ENCODE measurements at places on chromosomes 6 and 20.
A peak's percentile ranks its signal among the peaks of the same experiment; 100 is the strongest.

DNA sequence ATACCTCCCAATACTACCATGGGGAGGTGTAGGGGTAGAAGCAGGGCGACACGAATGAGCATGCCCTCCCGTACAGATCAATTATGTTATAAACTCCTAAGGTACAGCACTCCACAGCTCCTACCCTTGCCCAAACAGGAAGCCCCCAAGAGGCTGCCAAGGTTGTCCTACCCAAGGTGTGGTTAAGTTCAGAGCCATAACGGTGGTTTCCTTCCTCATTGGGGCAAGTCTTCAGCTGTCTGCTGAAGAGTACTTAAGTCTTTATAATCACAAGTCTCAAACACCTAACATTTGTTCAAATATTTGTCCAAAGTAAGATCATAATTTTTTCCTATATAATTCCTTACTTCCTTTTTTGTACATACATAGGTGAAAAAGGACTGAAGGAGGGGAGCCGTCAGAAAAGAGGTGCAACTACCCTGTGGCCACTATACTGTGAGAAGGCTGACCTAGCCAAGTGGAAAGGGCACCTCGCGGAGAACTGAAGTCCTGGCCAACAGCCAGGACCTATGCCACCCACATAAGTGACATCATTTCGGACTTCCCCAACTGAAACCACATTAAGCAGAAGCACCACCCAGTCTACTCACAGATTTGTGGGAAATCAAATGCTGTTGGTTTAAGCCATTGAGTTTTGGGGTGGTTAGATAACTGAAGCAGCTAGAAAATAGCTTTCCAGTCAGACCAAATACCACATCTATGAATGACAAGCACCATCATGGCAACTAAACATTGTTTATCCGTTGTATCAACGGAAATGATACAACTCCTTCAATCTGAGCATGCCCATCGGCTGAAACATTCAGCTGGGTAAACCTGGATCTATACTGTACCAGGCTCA lies 2.9 kb upstream of the RAB22A start:
- H3K36me3 ChIP-seq: peaks cover 1% of the 10 kb centered on the region
- H3K4me1 ChIP-seq: no peaks in the 10 kb centered on the region
- H3K4me3 ChIP-seq: no peak overlapping the region
- no peaks in the 10 kb centered on the region for H3K27me3 ChIP-seq
- peak; percentile 69 for DNase-seq

DNA sequence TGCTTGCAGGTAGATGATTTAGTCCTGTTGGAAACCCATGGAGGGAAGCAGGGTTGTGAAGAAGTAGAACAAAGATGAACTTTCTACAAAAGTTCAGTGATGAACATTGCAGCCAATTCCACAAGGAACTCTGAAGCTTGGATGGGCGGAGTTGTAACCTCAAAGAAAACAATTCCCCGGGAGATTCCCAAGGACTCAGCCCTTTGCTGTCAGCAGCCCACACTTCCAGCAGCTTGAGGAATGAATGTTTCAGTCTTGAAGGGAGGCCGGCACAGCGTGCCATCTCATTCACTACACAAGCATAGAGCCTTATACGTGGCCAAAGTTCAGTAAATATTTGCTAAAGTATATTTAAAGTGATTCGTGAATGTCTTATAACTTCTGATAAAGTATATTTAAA lies 269.4 kb downstream of the NKAIN2 start:
- no peaks in the 10 kb centered on the region for H3K27me3 ChIP-seq
- DNase-seq: no peak
- no peak overlapping the region for H3K27ac ChIP-seq
- H3K4me3 ChIP-seq: no peak overlapping the region
- H3K4me1 ChIP-seq: no peaks in the 10 kb centered on the region

DNA sequence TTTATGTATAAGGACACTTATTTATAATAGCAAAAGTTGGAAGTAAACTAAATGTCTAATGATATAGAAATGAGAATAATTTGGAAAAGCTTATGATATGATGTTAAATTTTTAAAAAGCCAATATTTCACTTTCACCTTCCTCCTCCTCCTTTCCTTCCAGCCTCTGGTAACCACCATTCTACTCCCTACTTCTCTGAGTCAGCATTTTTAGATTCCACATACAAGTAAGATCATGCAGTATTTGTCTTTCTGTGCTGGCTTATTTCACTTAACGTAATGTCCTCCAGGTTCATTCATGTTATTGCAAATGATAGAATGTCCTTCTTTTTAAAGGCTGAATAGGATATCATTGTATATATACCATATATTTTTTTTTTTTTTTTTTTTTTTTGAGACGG lies 180.2 kb downstream of the RNF144B start:
- H3K36me3 ChIP-seq: no peaks in the 10 kb centered on the region
- no peaks in the 10 kb centered on the region for H3K27me3 ChIP-seq
- no peak for DNase-seq
- no peaks in the 10 kb centered on the region for H3K4me1 ChIP-seq

DNA sequence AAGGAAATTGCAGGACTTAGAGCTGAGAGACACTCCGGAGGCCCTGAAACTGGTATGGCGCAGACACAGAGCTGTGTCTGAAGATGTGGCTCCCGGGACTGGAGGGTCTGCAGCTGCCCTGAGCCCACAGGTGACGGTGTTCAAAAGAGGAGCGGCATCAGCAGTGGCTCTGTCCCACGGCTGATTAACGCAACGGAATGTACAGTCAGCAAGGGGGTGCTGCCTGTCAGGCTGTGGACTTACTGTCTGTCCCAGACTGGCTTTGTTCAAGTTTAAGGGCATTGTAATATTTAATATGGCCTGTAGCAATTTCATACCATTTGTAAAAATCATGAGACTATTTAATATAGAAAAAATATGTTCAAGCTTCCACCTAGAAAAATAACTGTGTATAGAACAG lies 228.0 kb upstream of the TAB2 start:
- H3K4me3 ChIP-seq: no peak overlapping the region
- no peak for DNase-seq
- no peaks in the 10 kb centered on the region for H3K4me1 ChIP-seq

Measured in ascending aorta (tissue), 2 donors.